NCI-H2107 (cell line): ENCODE measurements at places on chromosomes 3 and 15.

DNA sequence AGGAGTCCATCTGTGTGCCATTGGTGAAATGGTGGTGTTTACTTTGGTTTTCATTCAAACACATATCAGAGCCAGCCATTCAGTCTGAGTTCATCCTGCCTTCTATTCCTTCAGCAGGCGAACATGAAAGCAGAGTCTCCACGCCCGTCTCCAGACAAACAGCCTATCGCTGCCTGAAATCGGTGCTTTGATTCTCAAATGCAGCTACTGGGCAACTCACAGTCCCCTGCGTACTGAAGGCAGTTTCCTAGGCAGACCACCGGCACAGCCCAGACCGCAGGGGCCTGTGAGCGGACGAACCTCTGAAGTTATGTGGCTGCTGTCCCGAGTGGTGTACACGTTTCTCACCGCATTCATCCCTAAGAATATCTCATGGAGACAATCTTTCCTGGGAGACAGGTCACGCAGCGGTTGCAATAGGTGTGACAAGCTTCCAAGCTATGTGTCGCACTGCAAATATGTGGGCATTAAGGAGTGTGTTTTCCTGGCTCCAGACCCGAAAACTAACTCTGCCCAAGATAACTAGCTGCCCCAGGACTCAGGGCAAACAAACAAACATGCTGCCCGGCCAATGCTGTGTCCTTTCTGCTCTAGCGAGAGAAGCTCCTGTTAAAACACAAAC lies 16.9 kb upstream of the RYR3 start:
- DNase-seq, result no peak

GRCh38 chr3:105369500-105370371 lies 3.0 kb downstream of the ALCAM start:
- DNase-seq, result no peak

GRCh38 chr3:28912120-28912885 lies 368.6 kb upstream of the RBMS3 start:
- no peak for DNase-seq

GRCh38 chr15:54675241-54675640 lies 521.5 kb downstream of the RSL24D1 start:
- DNase-seq, result no peak

GRCh38 chr3:197303452-197303851 lies 5.0 kb upstream of the DLG1 start:
- no peak for DNase-seq
